ENCODE measurements at places on chromosomes 6 and 20.
A peak's percentile ranks its signal among the peaks of the same experiment; 100 is the strongest.

- DNase-seq: no peak
Observed at GRCh38 chr20:55538261-55538908, 466.9 kb downstream of the CBLN4 start.

- no peak for DNase-seq
Observed at GRCh38 chr20:46051556-46052308, 22.7 kb downstream of the SLC12A5 start.

- no peak for DNase-seq
Observed at GRCh38 chr20:38218566-38218885, 42.0 kb downstream of the KIAA1755 start.

DNA sequence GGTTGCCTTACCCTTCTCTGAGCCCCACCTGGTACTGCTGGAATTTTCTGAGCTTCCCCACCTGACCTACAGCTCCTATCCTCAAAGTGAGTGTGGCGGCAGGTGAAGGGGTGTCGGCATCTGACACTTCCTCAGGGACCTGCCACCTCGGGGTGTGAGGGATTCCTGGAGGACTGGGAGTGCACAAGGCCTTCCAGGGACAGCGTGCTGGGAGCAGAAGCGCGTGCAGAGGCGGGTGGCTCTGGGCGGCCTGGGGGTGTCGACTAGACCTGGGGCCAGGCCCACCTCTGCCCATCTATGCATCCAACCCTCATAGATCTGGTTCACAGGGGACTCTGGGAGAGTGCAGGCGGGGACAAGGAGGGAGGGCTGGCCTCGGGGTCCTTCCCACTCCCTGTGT, 7.8 kb downstream of the DLGAP4 start:
- DNase-seq: no peak

DNA sequence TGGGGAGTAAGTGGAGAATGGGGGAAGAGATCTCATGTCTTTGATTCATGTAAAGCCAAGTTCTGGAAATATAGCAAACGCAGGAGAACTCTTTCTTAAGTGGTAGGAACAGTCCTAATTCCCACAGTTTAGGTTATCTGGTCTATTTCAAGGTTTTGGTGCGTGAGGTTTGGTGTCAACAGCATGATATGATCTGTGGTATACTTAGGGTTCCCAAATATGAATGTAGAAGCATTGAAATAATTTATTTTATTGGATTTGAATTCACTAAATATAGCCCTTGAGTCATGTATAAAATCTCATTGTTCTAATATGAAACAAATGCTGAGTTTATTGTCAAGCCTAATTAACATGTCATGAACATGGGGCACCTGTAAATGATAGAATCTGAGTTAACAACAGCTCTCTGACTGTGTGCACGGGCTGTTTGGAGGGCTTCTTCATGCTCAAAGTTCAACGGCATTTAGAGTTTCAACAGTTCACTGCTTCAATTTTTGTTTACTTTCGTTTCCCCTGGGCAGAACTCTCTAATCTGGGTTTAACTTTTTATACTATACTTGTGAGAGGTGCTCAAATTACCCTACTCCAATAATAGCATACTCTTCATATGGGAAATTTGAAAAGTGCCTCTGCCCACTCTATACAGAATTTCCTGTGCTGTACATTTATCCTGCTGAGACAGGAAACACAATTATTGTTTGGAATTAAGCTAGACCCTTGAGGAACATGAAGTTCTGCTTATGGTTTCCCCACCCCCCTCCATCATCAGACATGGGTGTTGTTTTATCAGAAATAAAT, 236.3 kb upstream of the ZNF217 start:
- no peak for DNase-seq

DNA sequence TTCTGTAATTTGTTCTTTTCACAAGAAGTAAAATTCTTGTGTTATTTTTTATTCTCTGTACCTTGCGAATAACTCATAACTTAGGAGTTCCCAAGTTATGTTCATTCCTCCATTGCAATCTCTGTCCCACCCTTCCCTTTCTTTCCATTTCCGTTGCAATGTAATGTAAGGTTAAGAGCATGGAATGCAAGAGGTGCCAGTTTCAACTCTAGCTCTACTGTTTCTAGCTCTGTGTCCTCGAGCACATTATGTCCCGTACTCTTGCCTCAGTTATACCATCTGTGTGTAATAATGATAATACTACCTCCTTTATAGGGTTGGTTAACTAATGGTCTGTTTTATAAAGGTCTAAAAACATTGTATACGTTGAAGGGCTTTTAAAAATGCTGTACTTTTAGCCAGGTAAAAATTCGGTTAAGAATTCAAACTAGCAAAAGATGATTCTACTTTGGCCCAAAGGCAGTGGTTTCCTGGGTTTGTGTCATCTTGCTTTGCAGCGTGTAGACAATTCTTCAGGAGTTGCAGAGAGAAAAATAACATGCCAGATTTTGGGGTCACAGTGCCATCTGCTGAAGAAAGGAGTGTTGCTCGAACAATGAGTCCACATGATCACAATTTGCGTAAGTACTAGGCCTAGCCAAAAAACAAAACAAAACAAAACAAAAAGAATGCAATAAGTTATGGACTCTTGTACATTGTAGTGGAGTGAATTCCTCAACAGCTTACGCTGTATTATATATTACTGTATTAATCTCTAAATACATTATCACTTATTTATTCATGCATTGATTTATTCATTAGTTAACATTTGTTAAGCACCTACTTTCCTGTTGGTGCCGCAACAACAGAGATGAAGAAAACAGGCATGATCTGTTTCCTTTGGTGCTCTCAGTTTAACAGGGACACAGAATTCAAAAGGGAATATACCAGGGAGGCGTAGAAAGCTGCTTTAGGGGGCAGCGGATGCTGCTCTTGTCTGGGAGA, 10.0 kb upstream of the PFDN4 start:
- no peak for DNase-seq

GRCh38 chr6:110557199-110557598, 80.8 kb upstream of the SLC22A16 start:
- DNase-seq: no peak

GRCh38 chr6:98454809-98455322, 379.5 kb upstream of the POU3F2 start:
- DNase-seq: no peak

- no peak for DNase-seq
Observed at GRCh38 chr20:49097159-49097558, 51.0 kb downstream of the CSE1L start.

DNA sequence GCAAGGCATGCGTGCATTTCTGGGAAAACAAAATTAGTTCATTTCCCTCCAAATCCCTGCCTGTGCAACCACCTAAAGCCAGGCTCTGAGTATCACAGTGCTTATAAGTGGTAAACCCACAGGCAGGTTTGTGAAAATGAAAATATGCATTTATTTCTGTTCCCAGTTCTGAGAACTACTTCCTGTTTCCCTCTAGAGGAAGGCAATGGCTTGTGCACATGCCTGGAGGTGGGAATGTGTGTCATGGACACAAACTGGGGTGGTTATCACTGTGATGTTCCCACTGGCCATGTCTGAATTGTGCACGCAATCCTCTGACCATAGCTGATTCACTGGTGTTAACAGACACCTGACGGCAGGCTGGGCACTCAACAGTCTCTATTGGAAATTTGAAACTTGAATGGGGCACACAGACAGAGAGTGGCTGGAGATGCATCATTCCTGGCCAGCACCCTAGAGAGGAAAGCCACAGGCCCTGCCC, 26.3 kb downstream of the FAM110A start:
- DNase-seq: no peak

GRCh38 chr20:44384423-44385027, 29.0 kb downstream of the HNF4A start:
- peak; percentile 60 for DNase-seq

DNA sequence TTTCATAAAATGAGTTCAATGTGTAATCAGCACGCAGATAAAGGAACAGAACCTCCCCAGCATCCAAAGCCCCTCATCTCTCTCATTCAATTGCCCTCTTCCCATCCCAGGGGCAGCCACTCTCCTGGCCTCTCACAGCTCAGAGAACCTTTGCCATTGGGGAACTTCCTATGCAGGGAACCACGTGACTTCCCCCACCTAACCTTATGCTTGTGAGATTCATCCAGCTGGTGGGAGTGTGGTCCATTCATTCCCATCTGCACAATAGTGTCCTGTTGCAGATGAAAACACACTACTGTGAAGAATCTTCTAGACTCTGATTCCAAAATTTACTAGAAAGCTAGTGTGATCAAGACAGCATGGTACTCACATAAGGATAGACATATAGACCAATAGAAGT, 299.3 kb downstream of the CDH4 start:
- no peak for DNase-seq

DNA sequence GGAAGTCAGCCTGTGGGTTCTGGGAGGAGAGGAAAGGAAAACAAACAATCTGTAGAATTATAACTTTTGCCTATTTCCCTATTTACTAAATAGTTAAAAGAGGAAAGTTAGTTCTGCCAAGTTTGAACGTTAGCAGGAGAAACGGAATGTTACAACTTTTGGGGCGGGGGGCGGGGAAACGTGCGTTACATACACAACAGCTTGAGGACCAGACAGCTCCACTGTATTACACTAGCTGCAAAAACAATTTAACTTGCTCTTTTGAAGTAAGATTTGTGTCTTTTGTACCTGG, 498 bp upstream of the PRDM1 start:
- DNase-seq: no peak

GRCh38 chr20:51514249-51514648, 28.3 kb downstream of the NFATC2 start:
- DNase-seq: no peak

DNA sequence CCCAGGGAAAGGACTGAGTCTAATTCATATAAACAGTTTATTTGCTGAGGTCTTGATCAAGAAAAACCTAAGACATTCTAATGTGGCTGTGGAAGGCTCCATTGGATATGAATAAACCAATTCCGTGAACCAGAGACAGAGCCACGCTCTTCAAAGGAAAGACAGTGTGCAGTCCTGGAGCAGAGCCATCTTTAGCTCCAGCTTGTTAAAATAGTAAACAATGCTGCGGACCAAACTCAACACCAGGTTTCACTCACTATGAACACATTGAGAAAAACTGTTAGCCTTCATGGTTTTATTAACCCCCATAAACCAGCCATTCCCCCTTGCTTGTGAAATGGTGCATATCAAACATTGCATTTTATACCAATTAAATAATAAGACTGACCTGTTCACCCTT, 61.9 kb downstream of the COL9A1 start:
- DNase-seq: no peak

- DNase-seq: no peak
Observed at GRCh38 chr6:129634411-129635230, 75.4 kb downstream of the ARHGAP18 start.

DNA sequence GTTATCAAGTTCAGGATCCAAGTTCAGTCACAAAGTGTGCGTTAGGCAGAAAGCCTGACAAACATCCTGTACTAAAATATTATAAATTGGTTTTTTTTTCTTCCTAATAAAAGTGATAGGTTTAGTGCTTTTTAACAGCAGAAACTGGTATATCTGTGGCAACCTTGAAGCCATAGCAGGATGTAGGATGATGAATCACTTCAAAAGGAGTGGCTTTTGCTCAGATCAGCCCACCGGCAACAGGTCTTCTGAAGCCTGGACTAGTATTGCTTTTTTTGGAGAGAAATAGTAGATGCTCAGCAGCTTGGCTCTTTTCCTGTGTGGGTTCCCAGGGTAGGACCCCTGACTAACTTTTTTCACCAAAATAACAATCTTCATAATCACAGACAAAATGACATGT, 190.8 kb downstream of the EPM2A start:
- no peak for DNase-seq

DNA sequence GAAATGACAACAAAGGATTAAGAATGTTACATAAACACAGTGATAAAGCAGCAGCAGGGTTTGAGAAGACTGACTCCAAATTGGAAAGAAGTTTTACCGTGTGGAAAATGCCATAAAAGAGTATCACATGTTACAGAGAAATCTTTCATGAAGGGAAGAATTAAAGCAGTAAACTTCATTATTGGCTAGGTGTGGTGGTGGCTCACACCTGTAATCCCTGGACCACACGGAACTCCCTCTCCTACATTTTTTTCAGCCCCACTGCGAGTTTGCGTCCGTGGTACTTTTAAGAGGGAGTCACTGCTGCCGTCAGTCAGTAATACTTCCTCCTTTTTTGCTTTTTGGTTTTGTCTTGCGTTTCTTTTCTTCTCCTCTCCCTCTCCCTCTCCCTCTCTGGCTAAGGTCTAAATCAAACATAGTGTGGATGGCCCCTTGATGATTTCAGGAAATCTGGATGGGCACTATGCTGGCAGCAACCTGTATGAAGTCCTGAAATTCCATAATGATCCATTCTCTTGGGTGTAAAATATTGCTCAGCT, 112.3 kb downstream of the MAN1A1 start:
- DNase-seq: no peak

- DNase-seq: no peak
Observed at GRCh38 chr6:85581572-85581971, 12.1 kb downstream of the SNX14 start.

DNA sequence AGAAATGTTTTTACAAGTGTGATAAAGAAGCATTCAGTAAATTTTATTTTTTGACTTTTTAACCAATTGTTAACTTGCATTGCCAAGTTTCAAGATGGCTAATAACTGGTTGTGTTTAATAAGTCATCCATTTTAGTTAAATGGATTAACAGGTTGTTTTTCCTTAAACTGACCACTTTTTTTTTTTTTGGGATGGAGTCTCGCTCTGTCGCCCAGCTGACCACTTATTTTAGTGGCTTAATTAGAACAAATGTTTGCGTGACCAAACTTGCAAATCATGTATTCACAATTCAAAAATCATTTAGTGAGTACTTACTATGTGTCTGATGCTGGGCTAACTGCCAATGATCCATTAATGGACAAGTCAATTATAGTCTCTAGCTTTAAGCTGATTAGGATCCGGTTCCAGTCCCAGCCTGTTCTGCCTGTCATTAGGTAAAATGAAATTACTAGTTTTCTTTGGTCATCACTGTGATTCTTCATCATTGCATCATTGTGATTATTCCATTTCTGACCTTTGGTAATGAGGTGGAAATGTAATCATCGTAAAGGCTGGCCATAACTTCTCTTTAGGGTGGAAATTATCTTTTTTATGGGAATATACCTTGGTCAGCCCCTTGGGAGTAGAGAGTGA, 729.2 kb upstream of the MARCKS start:
- DNase-seq: no peak

GRCh38 chr6:83853178-83854000, at the start of gene RIPPLY2:
TSS of gene RIPPLY2 (plus strand) at chr6:83853360. CDS start at chr6:83853417, 57 bp downstream.
- no peak for DNase-seq

DNA sequence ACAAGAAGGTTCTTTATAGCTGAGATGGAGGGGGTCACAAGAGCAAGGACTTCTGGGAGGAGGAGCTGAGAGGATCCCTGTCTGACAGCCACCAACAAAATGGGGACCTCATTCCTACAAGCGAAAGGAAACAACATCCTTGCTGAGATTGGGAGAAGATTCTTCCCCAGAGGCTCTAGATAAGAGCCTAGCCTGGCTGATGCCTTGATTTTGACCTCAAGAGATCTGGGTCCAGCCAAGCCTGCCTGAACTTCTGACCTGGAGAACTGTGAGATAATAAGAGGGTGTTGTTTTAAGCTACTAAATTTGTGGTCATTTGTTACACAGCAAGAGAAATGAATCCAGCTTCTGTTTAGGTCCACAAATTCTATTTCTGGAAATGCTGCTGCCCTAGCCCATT, 75.4 kb upstream of the SLC4A11 start:
- DNase-seq: no peak

- DNase-seq: no peak
Observed at GRCh38 chr6:120938876-120939472, 395.3 kb downstream of the TBC1D32 start.

GRCh38 chr6:31614684-31615578, at the start of gene AIF1:
TSS of gene AIF1 (plus strand) at chr6:31615234. CDS start at chr6:31615330, 96 bp downstream.
- DNase-seq: no peak

- DNase-seq: peak; percentile 33
Observed at GRCh38 chr6:25991785-25992412, 29.3 kb downstream of the TRIM38 start.

GRCh38 chr6:165098165-165098564, 211.2 kb downstream of the C6orf118 start:
- DNase-seq: no peak

Data from central memory CD8-positive, alpha-beta T cell (primary cell).